ENCODE measurements at places on chromosomes 1 and 21.

- DNase-seq, result no peak
Measured at GRCh38 chr1:162666006-162666645, 33.9 kb downstream of the DDR2 start.

DNA sequence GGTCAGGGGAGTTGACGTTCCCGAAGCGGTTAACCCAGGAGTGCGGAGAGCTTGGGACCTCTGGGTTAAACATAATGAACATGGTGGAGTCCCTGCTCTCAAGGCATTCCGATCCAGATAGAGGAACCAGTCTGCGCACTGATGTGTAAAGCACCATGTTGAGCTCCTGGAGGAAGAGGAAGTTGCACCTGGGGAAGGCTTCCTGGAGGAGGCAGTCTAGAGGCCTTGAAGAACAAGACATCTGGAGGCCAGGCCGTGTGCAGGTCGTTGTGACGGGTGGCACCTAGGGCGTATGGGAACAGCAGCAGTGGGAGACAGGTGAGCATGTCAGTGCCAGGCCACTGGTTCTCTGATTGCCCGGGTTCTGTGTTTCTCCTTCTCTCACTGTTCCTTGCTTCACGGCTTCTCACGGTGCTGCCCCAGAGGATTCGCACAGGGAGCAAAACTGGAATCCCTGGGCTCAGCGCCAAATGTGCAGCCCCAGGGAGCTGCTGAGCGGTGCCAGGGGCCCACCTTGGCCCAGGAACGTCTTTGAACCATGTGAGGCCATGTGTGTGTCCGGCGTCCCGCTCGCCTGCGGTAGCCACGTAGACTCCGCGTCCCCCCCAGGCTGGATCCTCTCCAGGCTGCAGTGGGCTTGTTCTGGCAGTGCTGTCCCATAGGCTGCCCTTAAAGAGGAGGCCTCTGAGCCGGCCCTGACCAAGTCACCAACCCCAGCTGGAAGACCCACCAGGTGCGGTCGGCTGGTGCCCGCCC lies 122.9 kb upstream of the GALNT2 start:
- no peak for DNase-seq

DNA sequence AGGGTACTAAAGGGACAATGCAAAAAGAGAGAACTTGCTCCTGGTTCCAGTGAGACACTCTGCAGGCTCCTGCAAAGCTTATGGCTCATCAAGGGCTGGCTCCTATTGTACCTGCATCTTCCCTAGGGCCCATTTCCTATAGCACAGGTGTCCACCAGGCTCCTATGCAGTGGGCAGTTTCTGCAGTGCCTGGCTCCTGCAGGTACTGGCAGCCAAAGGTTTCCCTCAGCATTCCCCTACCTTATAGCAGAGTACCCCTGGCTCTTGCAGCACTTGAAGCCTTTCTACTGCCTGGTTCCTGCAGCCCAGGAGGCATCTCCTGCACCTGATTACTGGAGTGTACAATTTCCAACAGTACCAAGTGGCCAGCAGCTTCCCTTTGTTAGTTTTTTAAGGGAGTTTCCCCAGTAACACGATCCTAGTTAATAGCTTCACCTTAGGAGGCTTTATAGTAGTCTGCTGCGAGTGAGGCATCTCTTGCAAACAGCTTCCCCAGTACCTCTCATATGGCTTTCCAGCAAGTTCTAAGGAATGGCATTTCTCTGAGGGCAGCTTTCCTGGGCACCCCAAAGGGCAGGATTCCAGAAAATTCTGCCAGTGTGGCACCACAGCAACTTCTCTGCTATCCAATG lies 141.7 kb downstream of the DENND1B start:
- DNase-seq, result no peak

GRCh38 chr1:184950906-184951305 lies 23.4 kb downstream of the NIBAN1 start:
- no peak for DNase-seq

DNA sequence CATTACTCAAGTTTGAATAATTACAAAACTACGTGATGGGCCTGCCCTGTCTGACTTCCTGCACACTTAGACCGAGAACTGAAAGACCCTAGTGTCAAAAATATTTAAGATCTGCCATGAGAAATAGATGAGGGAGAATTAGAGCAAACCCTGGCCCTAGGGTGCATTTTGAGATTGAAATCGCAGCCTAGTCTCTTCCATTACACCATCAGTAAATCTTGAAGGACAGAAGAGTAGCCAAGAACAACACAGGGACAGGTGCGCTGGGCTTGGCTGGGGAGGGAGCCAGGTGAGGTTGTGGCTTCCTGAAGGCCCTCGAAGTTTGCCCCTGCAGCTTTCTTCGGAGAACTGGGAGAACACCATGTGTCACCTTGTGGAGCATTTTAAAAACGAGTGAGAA lies 36.7 kb upstream of the KIF26B start:
- no peak for DNase-seq

- no peak for DNase-seq
Measured at GRCh38 chr1:114128293-114128692, 25.4 kb downstream of the SYT6 start.

- DNase-seq, result no peak
Measured at GRCh38 chr1:35036621-35037020, 4.9 kb upstream of the ZMYM6 start.

DNA sequence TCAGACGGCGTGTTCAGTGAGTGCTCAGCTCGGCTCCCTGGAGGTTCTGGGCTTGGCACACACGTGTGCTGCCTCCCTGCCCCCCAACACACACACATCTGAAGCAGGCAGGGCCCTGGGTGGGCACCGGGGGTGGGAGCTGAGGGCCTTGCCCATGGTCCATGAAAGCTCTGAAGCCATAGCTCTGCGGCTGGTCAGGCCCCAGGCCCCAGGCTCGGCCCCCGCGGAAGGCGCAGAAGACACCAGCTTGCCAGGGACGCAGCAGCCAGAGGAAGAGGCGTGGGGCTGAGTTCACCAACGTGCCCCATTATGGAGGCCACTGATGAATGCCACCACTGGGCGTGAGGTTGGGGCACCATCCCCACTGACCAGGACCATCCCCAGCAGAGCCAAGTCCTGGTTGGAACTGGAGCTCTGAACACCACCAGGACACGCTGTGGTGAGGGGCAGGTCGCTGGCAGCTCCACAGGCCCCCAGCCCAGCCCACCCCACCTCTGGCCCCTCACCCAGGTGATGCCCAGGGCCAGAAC lies 4.2 kb downstream of the AURKAIP1 start:
- DNase-seq, result no peak

- no peak for DNase-seq
Measured at GRCh38 chr1:236502972-236503639, 20.7 kb upstream of the LGALS8 start.

DNA sequence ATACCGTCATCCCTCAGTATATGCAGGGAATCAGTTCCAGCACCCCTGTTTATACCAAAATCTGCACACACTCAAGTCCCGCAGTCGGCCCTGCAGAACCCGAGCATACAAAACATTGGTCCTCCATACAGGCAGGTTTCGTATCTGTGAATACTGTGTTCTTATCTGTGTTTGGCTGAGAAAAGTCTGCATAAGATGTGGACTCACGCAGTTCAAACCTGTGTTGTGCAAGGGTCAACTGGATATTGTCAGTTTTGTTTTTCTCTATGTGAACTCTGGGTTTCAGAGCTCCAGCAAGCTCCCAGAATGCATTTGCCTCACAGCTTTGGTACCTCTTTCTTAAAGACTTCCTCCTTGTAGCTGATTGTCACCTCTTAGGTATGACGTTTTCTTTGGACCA lies 100.6 kb downstream of the NR5A2 start:
- no peak for DNase-seq

- DNase-seq, result no peak
Measured at GRCh38 chr1:189619682-189620332, 857.9 kb downstream of the BRINP3 start.

- no peak for DNase-seq
Measured at GRCh38 chr1:217462159-217462558, 168.7 kb downstream of the GPATCH2 start.

DNA sequence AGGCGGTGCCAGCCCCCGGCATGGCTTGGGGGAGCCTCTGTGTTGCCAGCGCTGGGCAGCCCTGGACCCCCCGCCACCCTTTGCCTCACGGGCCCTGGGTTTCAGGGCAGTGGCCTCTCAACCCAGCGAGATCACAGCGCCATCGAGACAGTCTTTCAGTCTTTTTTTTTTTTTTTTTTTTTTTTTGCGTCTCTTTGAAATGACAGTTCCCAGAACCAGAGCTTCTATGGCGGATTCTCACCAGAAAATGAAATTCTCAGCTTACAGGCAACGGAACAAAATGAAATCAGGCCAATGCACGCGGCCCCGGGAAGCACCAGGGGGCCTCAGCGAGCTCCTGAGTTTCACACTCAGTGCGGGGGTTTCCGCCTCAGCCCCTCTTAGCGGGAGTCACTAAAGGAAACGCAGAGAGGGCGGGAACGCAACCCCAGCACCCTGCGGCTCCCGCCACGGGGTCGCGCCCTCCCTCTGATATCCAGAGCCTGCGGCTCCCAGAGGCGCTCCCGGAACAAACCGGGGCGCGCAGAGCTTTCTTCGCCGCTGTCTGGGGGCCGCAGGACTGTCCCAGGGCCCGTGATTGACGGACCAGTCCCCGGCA lies 8.0 kb upstream of the COL6A1 start:
- peak; percentile 62 for DNase-seq

- DNase-seq, result no peak
Measured at GRCh38 chr1:231418741-231419107, 3.4 kb downstream of the EGLN1 start.

DNA sequence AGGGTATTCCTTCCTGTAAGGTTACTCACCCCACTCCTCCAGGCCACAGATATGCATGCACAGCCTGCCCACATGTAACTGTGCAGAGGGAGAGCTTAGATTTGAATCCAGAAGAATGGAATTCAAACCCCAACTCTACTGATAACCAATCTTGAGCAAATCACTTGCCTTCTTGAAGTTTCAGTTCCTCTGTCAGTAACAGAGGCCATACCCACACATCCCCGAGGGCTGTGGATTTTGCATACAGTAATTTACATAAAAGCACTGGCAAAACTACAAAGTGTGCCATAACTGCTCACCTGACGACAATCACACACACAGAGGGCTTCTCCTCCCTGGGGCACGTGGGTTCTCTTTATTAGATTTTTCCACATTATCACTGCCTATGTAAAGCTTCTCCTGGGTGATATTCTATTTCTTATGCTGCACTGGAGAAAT lies 18.6 kb downstream of the CD247 start:
- no peak for DNase-seq

DNA sequence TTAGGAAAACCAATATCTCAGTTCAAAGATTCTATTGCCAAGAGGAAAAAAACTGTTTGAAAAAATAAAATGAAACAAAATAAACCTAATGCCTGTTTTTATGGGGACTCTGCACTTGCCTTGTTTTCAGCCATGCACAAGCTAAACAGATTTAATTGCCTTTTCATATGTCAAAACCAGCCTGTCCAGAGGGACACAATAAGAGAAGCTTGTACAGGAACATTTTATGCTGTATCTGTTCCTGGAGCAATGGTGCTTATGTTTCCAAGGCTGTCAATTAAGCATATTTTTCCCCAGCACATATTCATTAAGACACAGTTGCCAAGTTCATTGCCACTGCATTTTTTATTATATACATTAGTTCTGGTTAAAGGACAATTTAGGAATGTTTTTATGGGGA lies 470.9 kb downstream of the LRRIQ3 start:
- no peak for DNase-seq

DNA sequence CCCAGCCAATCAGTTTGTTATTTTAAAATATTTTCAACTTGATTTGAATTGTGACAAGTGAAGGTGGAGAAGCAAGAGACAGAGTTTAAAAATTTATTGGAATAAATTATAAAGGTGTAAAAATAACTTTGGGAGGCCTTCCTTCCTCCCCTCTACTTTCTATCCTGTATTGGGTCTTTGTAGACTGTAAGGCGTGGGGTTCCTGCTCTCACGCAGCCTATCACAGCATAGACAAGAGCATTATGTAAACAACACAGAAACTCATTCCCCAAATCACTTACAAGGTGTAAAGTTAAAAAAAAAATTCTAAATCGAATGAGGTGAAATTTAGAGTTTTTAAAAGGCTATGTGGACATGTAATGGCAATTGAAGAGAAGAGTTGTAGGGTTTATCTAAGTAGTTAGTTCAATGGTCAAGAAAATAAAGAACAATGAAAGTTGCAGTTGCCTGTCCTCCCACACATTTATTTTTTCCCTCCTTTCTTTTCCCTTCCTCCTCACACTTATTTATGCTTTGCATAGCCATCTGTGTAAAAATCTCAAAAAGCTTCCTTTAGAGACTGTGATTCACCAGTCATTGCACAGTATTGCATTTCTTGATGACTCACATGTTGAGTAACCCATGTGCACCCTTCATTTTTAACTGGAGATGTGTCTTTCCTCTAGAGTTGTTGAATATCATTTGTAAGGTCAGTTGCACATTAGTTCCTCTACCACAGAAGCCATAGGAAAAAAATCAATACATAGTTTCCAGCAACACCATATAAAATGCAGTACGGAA lies 242.2 kb downstream of the PTPRC start:
- DNase-seq, result no peak

- no peak for DNase-seq
Measured at GRCh38 chr1:106956721-106957120, 99.8 kb upstream of the PRMT6 start.

- no peak for DNase-seq
Measured at GRCh38 chr1:157577420-157577819, 20.5 kb downstream of the FCRL4 start.

- no peak for DNase-seq
Measured at GRCh38 chr1:51283979-51284378, 46.4 kb downstream of the TTC39A start.

GRCh38 chr1:204075890-204076846 lies 3.3 kb downstream of the SOX13 start:
- DNase-seq, result no peak

DNA sequence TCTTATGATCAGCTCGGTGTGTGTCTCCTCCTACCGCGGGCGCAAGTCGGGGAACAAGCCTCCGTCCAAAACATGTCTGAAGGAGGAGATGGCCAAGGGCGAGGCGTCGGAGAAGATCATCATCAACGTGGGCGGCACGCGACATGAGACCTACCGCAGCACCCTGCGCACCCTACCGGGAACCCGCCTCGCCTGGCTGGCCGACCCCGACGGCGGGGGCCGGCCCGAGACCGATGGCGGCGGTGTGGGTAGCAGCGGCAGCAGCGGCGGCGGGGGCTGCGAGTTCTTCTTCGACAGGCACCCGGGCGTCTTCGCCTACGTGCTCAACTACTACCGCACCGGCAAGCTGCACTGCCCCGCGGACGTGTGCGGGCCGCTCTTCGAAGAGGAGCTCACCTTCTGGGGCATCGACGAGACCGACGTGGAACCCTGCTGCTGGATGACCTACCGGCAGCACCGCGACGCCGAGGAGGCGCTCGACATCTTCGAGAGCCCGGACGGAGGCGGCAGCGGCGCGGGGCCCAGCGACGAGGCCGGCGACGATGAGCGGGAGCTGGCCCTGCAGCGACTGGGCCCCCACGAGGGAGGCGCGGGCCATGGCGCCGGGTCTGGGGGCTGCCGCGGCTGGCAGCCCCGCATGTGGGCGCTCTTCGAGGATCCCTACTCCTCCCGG lies 1.5 kb downstream of the KCNC4 start:
- peak; percentile 59 for DNase-seq
